ENCODE measurements at places on chromosomes 16 and 17.

DNA sequence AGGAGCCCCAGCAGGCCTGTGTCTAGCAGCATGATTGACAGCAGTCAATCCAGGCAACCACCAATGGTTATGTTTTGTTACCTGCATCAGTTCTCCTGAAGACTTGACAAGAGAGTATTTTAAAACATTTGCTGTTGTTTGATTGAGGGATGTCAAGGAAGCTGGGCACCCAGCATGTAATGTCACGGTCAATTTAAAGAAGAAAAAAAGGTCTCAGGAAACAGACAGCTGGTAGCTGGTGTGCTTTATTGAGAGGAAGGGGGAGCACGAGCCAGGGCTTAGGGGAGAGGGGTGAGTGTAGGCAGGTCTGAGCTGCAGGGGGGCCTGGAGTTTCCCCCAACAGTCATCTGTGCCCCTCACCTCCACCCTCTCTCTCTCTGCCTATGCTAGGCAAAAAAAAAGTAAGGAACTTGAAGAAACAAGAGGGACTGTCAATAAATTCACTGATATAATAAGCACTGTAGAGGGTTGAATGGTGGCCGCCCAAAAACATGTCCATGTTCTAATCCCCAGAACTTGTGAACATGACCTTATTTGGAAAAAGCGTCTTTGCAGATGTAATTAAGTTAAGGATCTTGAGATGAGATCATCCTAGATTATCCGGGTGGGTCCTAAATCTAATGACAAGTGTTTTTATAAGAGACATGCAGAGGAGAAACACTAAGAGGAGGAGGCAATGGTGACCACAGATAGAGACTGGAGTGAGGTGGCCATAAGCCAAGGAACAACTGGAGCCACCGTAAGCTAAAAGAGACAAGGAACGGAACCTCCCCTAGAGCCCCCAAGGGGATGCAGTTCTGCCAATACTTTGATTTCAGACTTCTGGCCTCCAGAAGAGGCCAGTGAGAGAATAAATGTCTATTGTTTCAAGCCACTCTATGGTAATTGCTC, 14.5 kb downstream of the TSPOAP1 start:
- DNase-seq, result no peak

GRCh38 chr17:68539548-68540467, 27.6 kb downstream of the PRKAR1A start:
- DNase-seq, result no peak

DNA sequence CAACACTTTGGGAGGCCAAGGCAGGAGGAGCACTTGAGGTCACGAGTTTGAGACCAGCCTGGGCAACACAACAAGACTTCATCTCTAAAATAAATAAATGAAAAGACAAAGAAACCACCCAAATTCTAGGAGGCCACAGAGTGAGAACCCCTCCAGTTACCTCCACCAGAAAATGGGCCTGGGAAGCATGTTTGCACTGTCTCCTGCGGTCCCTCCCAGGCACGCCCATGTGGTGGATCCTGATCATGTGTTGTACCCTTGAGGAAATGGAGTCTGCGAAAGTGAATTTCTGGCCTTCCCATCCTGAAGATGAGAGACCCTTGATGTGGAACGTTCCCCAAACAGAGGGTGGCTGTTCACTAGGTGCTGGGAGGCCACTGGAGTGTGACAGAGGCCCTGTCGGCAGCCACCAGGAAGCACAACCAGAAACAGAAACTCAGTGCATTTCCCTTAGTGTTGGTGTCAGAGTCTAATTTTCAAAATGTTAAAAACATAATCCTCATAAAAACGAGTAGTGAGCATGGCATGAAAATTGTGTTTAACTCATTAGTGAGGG, 19.2 kb upstream of the USP22 start:
- no peak for DNase-seq

- DNase-seq, result no peak
Observed at GRCh38 chr17:82568997-82569393, 49.5 kb downstream of the FOXK2 start.

DNA sequence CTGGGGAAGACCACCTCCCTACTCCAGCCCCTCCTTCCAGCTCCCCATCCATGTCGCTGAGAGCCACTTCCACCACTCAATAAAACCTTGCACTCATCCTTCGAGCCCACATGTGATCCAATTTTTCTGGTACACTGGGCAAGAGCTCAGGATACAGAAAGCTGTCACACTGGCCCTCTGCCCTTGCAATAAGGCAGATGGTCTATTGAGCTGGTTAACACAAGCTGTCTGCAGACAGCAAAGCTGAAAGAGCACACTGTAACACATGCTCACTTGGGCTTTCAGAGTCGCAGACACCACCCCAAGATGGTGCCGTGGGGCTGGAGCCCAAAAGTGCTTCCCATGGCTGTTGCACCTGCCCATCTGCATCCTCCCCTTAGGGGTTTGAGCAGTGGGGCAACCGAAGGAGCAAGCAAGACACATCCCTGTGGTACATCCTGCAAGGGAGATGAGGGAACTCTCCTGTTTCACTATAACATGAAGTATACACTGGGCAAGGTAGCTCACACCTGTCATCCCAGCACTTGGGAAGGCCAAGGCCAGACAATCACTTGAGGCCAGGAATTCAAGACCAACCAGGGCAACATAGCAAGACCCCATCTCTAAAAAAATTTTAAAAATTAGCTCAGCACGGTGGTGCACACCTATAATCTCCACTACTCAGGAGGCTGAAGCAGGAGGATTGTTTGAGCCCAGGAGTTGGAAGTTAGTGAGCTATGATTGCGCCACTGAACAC, 52.8 kb upstream of the C17orf78 start:
- no peak for DNase-seq

DNA sequence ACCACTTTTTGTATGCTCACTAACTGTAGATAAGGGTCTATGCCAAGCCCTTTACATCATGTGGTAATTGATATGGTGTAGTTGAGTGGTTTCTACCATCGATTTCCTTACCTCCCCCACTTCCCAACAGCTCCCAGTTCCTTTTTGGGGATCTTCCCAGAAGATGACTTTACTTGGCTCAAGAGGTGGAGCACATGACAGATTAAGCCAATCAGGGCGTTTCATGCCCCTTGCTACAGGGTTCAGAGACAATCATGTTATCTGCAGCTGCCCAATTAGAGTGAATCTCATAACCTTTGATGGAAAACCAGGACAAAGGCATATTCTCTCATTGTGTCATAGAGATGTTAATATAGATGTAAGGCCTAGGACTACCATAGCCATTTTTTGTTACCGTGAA, 16.2 kb upstream of the BMERB1 start:
- DNase-seq, result no peak

- DNase-seq, result no peak
Observed at GRCh38 chr16:18800775-18801144, 589 bp downstream of the ARL6IP1 start.

DNA sequence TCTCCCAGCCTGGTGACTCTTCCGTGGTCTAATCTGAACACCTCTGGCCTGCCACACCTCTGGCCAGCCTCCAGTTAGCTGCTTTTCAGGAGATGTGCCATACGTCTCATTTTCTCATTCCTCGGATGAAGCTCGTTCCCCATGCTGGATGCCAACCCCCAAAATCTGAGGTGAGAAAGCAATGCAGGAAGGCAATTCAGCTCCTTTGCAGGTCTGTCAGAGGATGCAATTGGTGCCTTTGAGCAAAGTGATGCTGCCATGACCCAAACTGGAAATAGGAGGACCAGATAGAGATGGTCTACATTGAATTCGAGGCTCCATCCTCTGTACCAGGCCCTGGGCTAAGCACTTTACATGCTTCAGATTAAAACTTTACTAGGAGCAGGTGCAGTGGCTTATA, 11.0 kb upstream of the CUEDC1 start:
- DNase-seq, result no peak

DNA sequence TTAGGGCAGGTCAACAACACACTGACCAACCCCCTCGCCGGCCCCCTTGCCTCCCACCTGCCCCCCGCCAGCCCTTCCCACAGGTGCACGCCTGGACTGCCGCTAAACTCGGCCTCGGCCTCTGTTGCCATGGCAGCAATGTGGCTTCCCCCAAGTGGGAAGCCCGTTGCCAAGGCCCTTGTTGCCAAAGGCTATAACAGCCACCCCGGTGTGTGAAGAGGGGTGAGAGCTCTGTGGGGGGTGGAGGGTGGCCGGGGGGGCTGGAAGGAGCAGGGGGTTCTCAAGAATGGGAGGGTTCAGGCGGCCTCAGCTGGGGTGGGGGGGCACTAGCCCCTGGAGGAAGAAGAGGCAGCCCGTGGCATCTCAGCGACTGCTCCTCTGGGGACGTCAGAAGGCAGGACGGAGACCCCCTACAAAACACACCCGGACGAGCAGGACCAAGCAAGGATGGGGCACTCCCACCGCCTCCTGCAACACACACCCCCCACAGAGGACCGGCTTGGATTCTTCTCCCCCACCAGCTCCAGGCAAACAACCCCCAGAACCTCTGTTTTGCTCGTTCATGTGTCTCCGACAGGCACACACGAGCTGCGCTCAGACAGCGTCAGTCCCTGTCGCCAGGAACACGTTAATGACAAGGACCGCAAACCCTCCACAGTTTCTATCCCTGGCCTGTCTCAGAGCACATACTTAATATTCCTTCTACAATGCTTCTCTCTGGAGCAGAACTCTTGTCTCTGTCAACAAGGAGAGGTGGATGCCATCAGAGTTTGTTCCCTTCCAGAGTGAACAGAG, 55.7 kb downstream of the ABR start:
- no peak for DNase-seq
